ENCODE measurements at places on chromosomes 13 and 19.

- peak; percentile 71 for DNase-seq
These were observed 63.1 kb downstream of the ATP11A start for GRCh38 chr13:112752711-112753541.

DNA sequence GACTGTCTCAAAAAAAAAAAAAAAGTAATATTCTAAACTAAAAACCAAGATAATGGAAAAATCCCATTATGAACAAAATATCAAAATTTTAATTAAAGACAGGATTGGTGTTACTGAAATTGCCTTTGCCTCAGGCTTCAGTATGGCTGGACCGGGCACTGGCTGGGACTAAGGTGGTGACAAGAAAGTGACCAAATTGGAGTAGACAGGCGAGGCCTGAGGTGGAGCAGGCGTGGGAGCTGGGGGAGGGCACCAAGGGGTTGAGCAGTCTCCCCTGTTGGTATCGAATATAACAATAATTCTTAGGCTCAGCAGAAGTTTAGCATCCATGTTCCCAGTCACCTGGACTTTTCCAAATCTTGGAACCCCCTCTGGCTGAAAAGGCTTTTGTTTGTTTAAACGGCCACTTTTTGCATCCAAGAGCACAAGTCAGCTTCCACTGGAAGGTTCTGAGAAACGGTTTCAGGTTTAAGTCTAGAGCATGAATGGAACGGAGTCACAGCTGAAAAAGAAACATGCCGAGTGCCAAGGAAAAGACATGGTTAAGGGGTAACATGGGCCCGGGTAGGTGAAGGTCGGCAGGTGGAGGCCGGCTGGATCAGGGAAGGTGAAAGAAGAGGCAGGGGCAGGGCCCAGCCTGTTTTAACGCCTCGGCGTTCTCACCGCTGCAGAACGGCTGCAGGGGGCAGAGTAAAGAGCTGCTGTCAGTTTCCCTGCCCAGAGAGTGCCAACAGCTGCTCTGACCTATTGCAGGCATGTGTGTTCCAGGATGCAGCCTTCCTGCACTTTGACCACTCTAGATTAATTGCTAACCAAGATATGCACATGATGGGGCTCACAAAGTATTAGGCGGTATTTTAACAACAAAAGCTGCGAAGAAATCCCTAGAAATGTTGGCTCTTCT lies 104.4 kb downstream of the TM9SF2 start:
- no peak for DNase-seq

DNA sequence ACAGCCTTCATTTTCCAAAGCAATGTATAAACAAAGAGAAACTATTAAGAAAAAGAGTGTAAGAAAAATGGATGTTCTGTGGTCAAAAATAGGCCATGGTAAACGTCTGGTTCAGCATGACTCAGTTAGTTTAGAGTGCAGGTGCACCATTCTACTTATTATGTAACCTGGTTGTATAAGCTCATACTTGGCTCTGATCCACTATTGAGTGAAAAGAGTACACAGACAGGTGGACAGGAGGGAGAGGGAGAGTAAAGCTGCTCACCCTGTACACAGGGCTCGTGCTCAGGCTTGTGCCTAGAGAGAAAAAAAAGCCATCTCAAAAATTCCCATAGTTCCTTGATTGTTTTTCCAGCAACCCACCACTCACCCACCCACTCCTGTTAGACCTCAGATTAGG lies 85.8 kb upstream of the ZNF91 start:
- no peak for DNase-seq

GRCh38 chr19:36646746-36647145 lies 19.9 kb downstream of the ZNF461 start:
- DNase-seq, result no peak

GRCh38 chr13:30107121-30107520 lies 200.2 kb downstream of the KATNAL1 start:
- DNase-seq, result no peak

DNA sequence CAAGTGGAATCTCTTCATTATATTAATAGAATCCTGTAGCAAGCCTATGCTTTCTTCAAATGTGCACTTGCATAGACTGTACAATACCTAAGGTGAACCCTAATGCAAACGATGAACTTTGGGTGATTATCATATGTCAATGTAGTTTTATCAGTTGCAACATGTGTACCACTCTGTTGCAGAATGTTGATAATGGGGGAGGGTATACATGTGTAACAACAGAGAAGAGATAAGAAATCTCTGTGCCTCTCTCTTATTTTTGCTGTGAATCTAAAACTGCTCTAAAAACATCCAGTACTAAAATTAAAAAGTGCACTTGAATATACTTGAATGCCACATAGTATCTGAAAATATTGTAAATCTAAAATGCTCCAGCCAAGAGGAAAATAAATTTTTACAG lies 820.8 kb upstream of the MIR17HG start:
- DNase-seq, result no peak

DNA sequence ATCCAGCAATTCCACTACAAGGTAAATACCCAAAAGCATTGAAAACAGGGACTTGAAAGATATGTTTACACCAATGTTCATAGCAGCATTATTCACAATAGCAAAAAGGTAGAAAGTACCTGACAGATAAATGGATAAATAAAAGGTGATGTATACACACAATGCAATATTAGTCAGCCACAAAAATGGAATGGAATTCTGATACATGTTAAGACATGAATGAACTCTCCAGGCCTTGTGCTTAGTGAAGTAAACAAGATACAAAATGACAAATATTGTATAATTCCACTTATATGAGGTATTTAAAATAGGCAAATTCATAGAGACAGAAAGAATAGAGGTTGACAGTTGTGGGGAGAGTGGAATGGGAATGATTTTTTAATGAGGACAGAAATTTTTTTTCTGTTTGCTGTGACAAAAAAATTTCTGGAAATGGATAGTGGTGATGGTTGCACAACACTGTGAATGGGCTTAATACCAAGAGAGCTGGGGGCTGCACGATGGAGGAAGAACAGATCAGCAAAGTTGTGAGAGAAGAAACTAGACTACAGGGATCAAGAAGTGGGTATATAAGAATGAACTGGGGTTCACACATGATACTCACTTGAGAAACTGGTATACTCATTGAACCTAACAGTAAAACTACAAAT lies 137.2 kb downstream of the MZT1 start:
- no peak for DNase-seq

GRCh38 chr19:1094655-1094977 lies 559 bp downstream of the POLR2E start:
- DNase-seq, result no peak

DNA sequence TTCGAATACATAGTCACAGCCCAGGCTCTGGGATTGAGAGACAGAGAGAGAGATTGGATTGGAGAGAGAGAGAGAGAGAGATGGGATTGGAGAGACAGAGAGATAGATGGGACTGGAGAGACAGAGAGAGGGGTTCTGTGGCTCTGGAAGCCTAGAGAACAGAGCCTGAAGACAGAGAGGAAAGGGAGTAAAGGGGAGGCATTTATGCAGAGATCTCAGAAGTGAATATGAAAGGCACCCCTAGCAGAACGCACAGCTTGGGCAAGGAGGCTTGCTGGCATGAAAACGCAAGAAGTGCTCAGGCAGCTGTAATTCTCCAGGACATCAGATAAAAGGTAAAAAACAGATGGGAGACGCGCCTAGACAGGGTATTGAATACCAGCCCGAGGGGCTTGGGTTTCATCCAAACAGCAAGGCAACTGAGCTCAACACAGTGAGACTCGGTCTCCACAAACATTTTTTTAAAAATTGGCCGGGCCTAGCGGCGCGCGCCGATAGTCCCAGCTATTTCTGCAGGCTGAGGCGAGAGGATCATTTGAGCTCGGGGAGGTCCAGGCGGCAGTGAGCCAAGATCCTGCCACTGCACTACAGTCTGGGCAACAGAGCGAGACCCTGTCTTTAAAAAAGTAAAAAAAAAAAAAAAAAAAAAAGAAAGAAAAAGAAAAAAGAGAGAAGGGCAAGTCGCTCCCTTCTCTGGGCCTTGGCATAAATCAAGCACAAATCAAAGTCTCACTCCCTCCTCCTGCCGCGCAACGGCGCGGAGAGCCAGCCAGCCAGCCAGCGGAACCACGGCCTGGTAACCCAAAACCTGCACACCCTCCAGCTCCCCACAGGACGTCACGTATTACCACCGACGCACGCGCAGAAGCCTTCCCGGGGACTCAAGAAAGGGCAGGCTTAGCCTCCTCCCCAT lies 774 bp upstream of the PPP2R1A start:
- no peak for DNase-seq

GRCh38 chr13:91154558-91155353 lies 192.7 kb upstream of the MIR17HG start:
- no peak for DNase-seq
